ENCODE measurements at places on chromosomes 1 and 21.
A peak's percentile ranks its signal among the peaks of the same experiment; 100 is the strongest.

- DNase-seq = no peak
Measured at GRCh38 chr1:44314452-44314851, 40.6 kb downstream of the ERI3 start.

GRCh38 chr1:151189637-151190445 is at the start of gene VPS72:
VPS72 (minus strand) TSS chr1:151190197; CDS start chr1:151190121, 76 bp downstream.
- DNase-seq = peak; percentile 81

GRCh38 chr1:105419030-105419429 is 1637.4 kb upstream of the PRMT6 start:
- no peak for DNase-seq

DNA sequence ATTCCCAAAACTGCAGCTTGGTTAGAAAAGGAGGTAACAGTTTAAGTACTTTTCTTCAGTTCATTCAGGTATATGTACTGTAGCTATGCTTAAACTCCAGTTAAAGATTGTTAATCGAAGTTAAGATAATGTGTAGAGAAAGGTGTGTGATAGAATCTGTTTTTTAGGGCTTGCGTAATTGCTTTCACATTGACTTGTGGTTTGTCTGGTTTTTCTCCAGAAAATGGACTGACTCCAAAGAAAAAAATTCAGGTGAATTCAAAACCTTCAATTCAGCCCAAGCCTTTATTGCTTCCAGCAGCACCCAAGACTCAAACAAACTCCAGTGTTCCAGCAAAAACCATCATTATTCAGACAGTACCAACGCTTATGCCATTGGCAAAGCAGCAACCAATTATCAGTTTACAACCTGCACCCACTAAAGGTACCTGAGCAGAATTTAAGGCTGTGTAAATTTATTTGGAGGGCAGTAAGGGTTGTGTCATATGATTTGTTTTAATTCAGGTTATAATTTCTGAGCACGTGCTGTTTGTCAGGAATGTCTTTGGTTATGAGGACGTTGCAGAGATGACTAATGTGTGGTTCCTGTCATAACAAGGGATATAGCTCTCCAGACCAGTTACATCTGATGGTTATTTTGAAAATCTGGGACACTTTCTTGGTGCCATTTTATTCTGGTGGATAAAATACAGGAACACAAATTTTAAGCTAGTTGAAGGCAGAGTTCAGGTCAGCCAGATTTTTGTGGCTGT is 26.0 kb downstream of the ATF6 start:
- DNase-seq = no peak

DNA sequence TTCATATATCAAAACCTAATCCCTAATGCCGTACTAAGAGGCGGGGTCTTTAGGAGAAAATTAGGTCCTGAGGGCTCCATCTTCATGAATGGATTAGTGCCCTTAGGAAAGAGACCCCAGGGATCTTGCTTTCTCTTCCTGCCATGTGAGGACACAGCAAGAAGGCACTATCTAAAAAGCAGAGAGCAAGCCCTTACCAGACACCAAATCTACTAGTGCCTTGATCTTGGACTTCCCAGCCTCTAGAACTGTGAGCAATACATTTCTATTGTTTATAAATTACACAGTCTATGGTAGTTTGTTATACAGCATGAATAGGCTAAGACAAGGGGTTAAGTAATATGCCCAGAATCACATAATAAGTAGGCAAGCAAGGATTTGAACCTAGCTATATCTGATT is 42.9 kb downstream of the STYXL2 start:
- DNase-seq = no peak

- DNase-seq = no peak
Measured at GRCh38 chr1:94094469-94095111, 26.4 kb downstream of the ABCA4 start.

DNA sequence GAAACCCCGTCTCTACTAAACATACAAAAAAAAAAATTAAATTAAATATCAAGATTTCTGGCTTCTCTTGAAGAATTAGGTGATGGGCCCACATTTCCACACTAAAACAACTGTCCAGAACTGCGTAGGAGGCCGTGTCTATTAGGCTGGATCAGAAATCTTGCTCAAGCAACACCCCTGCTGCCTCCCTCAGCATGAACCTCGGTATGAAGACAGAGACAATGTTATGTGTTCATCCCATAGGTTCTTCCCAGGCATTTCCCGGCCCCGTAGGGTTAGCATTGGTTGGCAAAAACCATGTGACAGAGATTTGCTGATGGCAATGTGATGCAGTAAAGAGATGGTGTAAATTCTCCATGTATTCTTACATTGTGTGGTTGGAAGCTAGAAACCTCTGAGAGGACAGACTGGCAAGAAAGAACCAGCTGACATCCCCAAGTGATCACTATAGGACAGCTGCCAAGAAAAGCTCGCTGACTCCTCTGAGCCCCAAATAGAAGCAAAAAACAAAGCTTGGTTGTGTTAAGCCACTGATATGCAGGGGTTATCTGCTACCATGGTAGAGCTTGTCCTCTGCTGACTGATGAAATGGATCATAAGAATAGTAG is 34.5 kb downstream of the EBNA1BP2 start:
- DNase-seq = no peak

- no peak for DNase-seq
Measured at GRCh38 chr1:75672528-75673393, 51.7 kb upstream of the ACADM start.

DNA sequence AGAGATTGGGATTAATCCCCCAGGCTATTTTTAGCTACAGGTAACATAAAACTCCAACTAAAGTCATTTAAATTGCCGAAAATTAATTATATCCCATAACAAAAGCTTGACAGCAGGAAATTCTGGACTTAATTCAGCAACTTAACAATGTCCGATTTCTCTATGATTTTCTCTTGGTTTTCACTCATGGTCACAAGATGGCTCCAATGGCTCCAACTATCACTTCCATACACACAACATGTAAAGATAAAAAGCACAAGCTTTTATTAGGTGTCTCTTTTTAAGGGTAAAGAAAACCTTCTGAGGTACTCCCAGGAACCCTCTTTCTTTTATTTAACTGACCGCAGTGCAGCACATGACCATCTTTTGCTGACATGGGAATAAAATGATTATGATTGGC is 363.5 kb upstream of the PTBP2 start:
- no peak for DNase-seq

DNA sequence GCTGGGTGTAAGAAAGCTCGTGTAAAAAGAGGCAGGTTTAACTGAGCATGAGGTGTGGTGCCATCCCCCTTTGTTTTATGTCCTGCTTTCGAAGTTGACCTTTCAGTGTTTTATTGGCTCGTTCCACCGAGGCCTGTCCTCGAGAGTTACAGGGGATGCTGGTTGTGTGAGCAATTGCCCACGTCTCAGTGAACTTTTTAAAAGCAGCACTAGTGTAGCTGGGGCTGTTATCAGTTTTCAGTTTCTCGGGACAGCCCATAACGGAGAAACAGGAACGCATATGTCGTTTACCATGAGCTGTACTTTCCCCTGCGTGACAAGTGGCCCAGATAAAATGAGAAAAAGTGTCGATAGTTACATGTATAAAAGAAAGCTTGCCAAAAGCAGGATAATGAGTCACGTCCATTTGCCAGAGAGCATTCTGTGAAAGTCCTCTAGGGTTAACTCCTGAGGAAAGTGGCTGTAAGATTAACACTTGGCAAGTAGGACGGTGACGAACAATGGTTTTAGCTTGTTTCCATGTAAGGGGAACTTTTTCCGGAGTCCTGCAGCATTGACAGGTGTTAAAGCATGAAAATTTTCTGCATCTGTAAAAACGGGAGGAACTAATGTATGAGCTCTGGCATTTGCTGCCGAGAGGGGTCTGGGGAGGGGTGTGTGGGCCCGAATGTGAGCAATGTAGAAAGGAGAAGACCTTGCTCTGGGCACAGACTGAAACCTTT is 7.8 kb upstream of the LRRC47 start:
- DNase-seq = no peak

DNA sequence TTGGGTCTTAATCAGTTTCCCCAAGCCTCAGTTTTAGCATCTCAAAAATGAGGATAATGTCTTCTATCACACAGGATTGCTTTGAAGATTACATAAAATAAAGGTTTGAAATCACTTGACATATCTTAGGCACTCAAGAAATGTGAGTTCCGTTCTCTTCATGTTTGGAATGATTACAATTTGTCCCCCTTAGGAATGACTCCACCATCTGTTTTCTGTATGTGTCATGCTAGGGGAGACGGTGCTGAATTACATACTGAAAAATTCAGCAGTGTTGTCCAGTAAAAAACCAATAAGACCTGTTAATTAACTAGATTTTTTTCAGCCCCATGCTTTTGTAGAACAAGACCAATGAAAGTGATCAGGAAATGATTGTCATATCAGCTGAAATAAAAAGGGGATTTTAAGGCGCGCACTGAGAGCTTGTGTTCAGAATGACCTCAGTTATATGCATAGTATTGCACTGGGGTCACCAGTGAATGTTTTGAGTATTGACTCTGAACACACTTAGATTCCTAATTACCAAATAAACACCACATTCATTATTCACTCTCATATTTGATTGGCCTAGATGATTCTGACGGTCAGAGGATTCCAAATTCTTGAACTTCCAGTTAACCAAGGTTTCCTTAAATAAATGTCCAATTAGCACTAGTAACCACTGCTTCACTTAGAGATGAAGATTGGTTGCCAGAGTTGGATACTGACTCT is 114.5 kb upstream of the KCNK2 start:
- DNase-seq = no peak

GRCh38 chr1:72678683-72679082 is 396.3 kb upstream of the NEGR1 start:
- no peak for DNase-seq

DNA sequence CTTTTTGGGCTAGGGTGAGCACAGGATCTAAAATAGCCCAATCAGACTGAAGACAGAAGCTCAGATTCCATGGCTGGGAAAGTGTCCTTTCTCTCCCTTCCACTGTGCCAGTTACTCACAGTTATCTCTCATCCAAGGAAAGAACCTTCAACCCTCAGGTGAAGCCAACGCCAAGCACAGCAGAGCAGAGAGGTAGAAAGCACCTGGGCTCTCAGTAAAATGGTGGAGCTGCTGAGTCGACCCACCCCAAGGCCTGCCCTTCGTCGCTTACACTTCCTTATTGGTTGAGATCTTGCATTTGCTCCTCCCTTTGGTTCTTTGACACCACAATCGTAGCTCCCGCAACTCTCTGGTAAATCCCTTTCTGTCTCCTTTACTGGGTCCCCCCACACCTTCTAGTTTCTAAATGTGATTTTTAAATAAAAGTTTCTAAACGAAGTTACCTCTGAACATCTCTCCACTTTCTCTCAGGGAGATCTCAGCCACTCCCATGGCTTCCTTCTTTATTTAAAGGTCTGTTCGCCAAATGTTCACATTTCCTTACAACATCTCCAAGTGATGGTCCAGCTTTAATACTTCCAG is 27.5 kb upstream of the SLC30A1 start:
- no peak for DNase-seq

DNA sequence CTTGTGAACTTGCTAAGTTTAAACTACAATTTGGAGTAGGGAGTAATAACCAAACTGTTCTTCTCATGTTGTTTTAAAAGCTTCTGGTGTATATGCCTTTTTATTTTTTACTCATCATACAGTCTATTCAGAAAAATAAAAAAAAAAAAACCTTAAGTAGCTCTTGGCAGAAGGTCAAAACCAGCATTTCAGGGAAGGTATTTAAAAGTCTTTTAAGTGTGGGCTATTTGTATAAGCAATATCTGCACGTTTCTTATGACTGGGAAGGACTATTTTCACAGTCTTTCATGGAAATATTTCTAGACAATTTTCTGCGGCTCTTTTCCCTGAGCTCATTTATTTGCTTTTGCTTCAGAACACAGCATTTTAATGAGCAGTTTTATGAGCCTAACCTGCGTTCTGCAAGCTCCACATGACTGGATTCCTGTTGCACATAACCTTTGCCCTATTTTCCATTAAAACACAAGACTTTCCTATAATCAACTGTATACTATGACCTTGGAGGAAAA is 60.9 kb upstream of the C1orf105 start:
- DNase-seq = no peak

DNA sequence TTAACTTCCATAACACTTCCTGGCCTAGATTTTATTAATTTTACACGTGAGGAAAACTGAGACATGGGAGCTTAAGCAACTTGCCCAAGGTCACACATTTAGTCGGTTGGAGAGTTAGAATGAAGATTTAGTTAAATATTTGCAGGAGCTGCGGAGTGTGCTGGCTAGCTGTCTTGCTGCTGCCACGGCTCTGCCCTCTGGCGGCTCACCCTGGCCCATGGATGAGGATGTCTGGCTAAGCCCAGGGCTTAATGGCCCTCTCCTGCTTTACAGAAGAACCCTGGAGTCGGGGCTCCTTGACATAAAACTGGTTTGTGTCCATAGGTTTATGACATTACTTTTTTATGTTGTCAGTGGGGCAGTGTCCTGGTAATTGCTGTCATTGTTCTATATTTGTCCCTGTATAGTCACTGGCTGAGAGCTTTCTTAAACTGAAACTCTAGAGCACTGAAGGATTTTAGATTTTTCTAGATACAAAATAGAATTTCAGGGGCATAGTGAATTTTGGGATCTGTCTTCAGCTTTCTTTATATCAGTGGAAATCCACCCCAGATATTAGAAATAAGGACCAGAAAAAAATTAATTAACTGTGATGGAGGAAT is 88.9 kb upstream of the WLS start:
- no peak for DNase-seq

- DNase-seq = no peak
Measured at GRCh38 chr1:20134995-20135394, 4.1 kb upstream of the PLA2G2F start.

GRCh38 chr1:180402001-180402400 is 100.4 kb downstream of the ACBD6 start:
- no peak for DNase-seq

DNA sequence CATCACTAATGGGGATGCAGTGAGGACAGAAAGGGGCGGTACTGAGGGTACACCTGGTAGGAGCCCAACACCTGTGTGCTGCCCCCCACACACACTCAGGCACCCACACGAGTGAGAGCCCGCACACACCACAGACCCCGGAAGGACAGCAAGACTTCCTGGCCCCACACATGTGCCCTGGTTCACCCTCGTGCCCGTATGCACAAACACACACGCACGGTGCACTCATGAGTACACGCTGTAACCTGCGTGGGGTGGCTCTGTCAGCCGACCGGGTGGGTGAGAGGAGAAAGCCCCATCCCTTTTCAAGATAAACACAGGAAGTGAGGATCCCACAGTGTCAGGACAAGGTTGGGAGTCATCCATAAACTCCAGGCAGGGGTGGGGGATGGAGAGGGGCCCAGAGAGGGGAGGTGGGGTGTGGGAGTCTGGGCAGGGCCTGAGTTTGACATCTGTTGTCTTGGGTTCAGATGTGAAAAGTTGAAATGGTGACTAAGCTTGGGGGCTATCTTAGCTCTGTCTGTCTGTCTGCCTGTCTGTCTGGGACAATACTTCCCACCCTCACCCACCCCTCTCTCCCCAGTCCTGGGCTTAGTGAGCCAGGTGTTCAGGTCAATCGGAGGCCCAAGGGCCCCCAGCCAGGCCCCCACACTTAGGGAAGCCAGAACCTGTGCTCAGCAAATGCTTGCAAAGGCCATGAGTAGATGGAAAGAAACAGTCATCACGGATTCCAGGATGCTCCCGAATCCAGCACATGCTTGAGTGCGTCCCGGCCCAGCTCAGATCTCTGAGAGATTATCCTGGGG is 119.8 kb upstream of the ZBTB40 start:
- DNase-seq = no peak

- DNase-seq = no peak
Measured at GRCh38 chr1:42034426-42034825, 115.7 kb upstream of the HIVEP3 start.

GRCh38 chr1:209612646-209613399 is 29.3 kb downstream of the CAMK1G start:
- no peak for DNase-seq

Measured in effector CD4-positive, alpha-beta T cell (primary cell).